Brain microvascular endothelial cell (primary cell): ENCODE measurements at places on chromosomes 1 and 21.
A peak's percentile ranks its signal among the peaks of the same experiment; 100 is the strongest.

- no peak for DNase-seq
Observed at GRCh38 chr1:48215222-48215621, 7.3 kb upstream of the SLC5A9 start.

GRCh38 chr1:109399326-109399957 lies 1.7 kb upstream of the SORT1 start:
- peak; percentile 52 for DNase-seq

- DNase-seq, result no peak
Observed at GRCh38 chr1:98723574-98723973, 62.1 kb downstream of the SNX7 start.

- DNase-seq, result no peak
Observed at GRCh38 chr1:19969898-19970660, 9.3 kb downstream of the PLA2G2A start.

GRCh38 chr1:61004262-61005003 lies 77.9 kb upstream of the NFIA start:
- no peak for DNase-seq

DNA sequence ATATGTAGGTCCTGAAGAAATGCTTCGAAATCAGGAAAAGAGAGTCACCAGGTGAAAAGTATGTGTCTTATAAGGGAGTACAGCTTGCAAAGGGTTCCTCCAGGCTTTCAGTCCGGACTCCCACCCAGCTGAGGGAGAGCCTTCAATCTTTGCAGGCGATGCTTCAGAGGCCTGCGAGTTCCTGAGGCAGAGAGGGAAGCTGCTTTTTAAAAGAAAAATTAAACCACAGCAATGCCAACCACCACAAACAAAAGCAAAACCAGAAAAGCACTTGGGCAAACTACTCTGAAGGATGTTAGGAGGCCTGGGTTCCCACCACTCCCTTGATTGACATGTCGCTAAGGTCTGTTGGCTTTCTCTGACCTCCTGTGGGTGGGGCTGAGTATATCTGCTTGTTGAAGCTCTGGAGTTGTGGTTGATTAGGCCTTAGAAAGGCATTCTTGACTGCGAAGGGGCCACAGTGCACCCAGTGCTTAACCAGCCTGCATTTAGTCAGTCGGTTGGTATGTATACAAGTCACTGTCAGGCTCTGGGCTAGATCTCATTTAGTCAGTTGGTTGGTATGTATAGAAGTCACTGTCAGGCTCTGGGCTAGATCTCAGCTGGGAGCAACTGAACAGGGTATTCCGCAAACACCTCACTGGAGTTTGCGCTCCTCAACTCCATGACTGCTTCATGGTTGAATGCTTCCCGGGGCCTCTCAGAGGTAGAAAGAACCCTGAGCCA lies 1.2 kb downstream of the NIPAL3 start:
- peak; percentile 97 for DNase-seq

GRCh38 chr1:16441282-16441665 lies 750 bp downstream of the NECAP2 start:
- no peak for DNase-seq

DNA sequence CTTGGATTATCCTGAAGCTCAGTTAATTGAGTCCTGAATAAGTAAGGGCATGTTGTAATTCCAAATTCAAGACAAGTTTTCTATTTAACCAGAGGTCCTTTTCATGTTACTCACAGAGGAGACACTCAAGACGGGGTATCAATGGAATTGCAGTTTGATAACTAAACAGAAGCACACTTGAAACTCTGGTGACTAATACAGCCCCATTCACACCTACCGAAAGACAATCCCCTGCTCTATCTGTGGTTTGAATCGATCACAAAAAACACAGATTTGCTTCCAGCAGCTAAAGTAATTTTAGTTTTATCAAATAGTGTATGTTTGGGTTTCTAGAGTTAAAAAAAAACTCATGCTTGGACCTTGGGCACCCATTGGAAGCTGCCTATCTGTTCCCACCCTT lies 60.4 kb downstream of the TEX35 start:
- DNase-seq, result no peak

DNA sequence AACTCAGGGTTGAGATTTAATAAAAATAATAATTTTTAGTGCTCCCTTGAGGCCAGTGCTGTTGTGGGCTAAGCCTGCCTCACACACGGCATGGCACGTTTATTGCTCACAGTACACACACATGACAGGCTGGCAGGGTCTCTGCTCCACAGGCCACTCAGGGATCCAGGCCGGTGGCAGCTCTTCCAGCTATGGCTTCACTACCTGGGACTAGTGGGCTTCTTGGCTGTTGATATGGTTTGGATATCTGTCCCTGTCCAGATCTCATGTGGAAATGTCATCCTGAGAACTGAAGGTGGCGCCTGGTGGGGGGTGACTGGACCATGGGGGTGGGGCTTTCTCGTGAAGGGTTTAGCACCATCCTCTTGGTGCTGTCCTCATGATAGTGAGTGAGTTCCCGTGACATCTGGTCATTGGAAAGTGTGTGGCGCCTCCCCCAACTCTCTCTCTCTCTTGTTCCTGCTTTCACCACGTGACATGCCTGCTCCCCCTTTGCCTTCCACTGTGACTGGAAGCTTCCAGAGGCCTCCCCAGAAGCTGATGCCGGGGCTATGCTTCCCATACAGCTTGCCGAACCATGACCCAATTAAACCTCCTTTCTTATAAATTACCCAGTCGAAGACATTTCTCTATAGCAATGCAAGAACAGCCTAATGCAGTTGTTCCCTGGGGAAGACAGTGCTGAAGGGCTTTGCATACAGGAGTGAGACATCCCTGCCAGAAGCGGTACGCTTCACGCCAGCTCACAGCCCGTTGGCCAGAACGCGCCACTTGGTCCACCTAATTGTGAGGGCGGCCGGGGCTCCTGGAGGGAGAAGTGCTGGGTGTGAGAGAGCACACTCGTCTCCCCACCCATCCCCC lies 226.9 kb upstream of the C1orf174 start:
- no peak for DNase-seq

DNA sequence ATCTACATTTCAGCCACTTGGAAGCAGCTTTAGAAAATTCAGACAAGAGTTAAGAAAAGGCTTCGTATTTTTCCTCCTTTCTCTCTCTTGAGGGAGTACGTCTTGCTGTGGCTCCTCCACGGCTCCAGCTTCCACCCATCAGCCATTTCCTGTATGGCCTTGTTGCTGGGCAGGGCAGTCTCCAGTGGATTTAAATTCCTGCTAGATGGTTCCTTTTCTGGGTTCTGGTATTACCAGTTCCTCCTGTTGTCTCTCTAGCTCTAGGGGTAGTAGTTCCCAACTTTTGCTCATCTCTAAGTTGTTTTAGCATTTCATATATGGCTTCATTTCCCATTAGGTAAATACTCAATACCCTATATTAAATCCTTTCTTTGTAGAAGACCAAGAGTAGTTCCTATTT lies 1098.3 kb downstream of the ADGRL2 start:
- no peak for DNase-seq

DNA sequence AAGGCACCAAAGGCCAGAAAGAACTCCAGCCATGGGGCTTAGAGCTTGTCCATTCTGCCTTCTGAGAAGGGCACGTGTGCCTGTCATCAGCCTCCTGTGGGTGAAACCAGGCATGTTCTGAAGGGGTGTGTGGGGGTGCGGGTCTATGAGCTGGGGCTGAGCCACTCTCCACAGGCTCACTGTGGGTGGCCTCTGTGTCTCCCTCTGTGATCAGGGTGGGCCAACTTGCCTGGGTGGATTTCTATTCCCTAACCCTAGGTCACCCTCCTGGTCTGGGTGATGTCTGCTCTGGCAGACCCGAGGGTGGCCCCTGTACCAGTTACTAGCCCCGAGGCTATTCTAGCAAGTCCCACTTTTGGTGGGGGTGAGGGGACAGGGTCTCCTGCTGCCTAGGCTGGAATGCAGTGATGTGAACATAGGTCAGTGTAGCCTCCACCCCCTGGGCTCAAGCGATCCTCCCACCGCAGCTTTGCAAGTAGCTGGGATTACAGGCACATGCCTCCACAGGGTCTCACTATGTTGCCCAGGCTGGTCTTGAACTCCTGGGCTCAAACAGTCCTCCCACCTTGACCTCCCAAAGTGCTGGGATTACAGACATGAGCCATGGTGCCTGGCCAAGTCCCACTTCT lies 94.4 kb downstream of the TRIM11 start:
- DNase-seq, result no peak

DNA sequence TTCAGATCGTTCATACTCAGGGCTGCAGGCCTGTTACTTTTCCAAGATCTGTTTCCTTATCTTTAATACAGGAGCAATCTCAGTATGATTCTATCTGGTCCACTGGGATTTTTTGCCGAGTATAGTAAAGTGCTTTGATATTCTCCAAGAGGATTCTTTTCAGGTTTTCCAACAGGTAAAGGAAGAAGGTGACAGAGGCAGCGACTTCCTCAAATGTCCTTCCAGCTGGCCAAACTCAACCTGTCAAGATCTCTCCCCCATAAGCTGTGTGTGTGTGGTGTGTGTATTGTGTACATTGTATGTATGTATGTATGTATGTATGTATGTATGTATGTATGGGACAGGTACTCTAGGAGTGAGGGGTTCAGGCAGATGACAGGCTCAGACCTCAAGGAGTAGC lies 1.1 kb downstream of the AKR1A1 start:
- no peak for DNase-seq

DNA sequence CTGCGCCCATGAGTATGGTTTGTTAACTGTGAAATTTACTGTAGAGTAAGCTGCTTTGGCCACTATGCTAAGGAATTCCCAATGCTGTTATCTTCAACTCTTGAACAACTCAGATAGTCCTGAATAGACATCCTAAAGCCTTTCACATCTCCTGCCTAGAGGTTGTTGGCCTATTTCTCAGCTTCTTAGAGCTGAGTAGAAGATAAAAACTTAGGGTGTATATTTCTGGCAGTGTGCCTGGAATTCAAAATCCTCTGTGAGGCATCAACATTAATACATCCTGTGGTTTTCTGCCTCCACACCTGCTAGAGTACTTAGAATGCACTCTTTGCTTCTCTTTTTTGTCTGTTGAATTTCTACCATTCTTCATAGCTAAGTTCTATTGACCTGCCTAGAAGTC lies 45.8 kb upstream of the RC3H1 start:
- no peak for DNase-seq

GRCh38 chr21:42682661-42683210 lies 29.3 kb downstream of the PDE9A start:
- DNase-seq, result no peak

DNA sequence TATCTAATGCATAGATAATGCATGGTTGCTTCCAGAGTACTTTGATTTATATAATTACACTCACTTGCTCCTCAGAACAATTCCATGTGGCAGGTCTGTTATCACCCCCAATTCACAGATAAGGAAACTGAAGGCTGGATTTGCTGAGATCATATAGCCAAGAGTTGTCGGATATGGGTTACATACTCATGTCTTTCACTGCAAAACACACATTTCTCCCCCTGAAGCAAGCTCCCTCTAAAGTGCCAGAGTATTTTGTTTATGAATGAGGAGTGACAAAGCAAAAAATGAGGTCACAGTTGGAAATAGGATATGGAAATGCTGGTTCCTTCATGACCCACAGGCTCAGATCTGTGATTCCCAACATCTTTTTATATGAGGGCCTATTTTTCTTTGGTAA lies 134.2 kb downstream of the ROR1 start:
- DNase-seq, result no peak

GRCh38 chr1:112983537-112984131 lies 27.6 kb upstream of the SLC16A1 start:
- no peak for DNase-seq

- DNase-seq, result no peak
Observed at GRCh38 chr1:88216441-88216840, 467.6 kb upstream of the PKN2 start.

GRCh38 chr1:2455757-2456156 lies 20.3 kb upstream of the PLCH2 start:
- DNase-seq, result peak; percentile 35

GRCh38 chr1:46244656-46245371 lies 2.7 kb upstream of the RAD54L start:
- DNase-seq, result peak; percentile 26

DNA sequence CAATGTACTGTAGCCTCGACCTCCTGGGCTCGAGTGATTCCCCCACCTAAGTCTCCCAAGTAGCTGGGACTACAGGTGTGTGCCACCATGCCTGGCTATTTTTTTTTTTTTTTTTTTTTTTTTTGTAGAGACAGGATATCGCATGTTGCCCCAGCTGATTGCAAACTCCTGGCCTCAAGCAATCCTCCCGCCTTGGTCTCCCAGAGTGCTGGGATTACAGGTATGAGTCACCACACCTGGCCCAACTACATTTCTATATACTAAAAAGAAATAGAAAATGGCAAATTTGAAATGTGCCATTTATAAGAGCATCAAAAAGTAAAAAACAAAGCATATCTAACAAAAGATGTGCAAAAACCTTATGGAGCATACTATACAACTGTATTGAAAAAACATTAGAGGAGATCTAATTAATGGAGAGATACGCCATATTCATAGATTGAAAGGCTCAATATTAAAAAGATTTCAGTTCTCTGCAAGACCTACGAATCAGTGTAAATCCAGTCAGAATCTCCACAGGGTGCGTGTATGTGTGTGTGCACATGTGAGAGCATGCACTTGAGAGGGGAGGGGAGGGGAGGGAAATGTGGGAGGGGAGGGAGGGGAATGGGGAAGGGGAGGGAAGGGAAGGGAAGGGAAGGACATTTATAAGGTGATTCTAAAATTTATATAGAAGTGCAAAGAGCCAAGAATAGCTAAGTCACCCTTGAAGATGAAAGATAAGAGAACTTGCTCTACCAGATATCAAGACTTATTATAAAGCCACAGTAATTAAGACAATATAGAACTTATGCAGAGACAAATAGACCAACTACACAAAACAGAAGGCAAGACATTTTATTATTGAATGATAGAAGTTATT lies 15.5 kb upstream of the PADI4 start:
- DNase-seq, result no peak

- DNase-seq, result no peak
Observed at GRCh38 chr1:61247051-61247825, 164.9 kb downstream of the NFIA start.

GRCh38 chr1:169078163-169078883 lies 28.2 kb upstream of the ATP1B1 start:
- DNase-seq, result no peak

GRCh38 chr1:68745451-68745850 lies 248.6 kb upstream of the DEPDC1 start:
- no peak for DNase-seq

DNA sequence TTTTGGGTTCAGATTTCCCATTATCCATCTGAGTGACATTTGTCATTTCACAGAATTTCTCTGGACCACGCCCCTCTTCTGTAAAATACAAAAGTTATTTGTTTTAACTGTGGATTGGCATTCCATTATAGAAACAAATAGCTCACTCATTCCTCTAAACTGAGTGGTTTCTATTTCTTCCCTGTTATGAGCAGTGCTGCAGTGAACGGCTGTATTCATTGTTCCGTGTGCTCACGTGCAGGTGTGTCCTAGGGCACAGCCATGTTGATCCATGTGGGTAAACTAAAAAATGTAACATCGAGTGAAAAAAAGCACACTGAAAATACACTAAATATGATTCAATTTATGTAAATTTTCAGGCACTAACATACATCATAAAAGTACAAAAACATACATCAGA lies 27.0 kb upstream of the IL12RB2 start:
- no peak for DNase-seq

GRCh38 chr1:66374561-66375111 lies 159.3 kb upstream of the SGIP1 start:
- DNase-seq, result peak; percentile 88

GRCh38 chr1:46757247-46757955 lies 38.5 kb upstream of the EFCAB14 start:
- DNase-seq, result no peak
